ENCODE measurements at places on chromosomes 11 and 22.

- DNase-seq = no peak
Measured at GRCh38 chr11:120344302-120345004, 8.2 kb downstream of the ARHGEF12 start.

- DNase-seq = no peak
Measured at GRCh38 chr11:75450826-75451821, 18.1 kb upstream of the KLHL35 start.

DNA sequence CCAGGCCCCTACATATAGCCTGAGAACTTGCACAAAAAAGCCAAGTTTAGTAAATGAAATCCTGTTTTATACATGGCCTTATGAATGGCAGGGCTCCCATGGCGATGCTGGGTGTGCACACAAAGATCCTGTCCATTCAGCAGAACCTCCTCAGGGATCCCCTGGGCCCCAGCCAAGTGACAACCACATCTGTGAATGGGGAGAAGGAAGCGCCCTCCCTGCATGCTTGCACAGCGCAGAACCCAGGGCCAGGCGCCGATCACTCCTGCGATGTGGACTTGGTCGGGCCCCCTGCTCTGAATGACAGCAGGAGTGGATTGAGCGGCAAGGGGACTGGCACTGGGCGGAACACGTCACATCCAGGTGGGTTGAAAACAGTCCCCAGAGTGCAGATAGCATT is 4.5 kb upstream of the CDC42EP2 start:
- peak; percentile 48 for DNase-seq

GRCh38 chr11:46265764-46266163 is 11.7 kb upstream of the CREB3L1 start:
- DNase-seq = no peak

- DNase-seq = no peak
Measured at GRCh38 chr11:33443684-33444083, 186.5 kb downstream of the HIPK3 start.

DNA sequence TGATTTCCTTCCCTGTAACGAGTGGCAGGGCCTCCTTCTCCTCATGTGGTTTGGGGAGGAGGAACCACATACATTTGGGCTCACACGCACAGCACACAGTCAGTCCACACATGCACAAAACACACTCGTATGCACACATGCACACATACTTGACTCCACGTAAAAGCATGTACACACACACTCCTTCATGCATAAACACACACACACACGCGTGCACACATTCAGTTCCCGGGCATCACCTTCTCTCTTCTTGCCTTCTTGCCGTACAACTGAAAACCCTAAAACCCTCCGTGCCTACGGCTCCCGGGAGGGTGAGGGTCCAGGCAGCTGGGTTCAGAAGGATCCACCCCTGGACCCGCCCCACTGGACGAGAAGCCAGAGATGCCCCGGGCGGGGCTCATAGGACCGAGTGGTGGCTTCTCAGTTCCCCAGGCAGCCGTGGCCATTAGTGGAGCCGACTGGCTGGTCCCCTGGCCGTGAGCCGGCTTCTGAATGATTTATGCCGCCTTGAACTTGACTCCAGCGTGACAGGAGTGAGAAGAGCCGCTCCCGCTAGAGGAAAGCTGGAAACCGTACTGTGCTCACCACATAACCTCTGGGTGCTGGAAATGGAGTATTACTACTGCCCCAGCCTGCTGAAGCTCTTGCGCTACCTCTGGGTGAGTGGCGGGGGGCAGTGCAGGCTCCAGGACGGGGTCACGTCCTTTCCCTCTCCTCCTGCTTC is 117.4 kb downstream of the KIAA1671 start:
- DNase-seq = no peak

- DNase-seq = no peak
Measured at GRCh38 chr11:69337211-69337721, 43.3 kb downstream of the MYEOV start.

- no peak for DNase-seq
Measured at GRCh38 chr11:18171377-18172000, 1.1 kb upstream of the MRGPRX4 start.

DNA sequence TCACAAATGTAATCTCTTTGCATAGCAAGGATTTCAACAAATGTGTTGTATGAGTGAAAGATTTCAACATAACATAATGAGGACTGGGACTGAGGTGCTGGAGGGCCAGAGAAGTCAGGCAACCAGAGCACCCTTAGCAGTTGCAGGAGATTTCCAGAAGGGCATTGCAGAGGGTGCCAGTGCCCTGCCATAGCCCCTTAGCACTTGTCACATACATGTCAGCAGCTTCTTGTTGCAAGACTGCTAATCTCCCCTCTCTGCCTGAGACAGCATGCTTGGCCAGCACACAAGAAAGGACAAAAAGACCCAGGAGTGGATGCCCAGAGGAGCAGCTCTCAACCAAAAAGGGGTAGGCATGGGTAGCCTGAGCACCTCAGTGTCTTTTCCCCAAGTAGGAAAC is 43.2 kb downstream of the BBOX1 start:
- no peak for DNase-seq

- no peak for DNase-seq
Measured at GRCh38 chr22:22996511-22997261, 73.6 kb upstream of the GNAZ start.

DNA sequence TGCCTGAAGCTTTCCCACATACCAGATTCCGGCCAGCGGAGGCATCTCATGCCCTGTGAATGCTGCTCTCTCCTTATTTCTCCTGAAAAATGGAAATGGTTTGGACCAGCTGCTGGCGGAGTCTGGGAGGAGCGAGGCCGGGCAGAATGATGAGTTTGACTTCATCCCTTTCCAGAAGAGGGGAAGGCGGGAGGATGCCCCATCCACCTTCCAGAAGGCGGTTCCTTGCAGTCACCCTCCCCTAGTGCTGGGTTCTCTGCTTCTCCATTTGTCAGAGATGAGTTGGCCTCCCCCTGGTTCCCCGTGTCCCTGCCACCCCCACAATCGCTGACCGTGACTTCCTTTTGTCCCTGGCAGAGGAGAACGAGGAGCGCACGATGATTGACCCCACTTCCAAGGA is 75.6 kb downstream of the PARVB start:
- no peak for DNase-seq

DNA sequence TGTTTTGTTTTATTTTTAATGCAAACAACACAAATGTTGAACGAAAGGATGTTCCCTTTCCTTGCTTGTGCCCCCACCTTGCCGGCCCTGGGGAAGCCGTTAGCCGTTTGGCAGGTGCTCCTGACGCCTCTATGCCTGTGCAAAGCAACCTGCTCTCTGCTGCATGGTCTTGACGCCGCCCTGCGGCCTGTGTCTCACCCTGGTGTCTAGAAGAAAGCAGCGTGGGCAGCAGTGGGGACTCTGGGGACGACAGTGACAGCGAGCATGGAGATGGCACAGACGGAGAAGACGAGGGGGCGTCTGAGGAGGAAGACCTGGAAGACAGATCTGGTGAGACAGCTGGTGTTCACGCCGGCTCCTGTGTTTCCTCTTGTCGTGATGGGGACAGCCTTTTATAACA is 5.5 kb downstream of the PHRF1 start:
- no peak for DNase-seq

GRCh38 chr11:27354359-27354965 is 8.6 kb downstream of the CCDC34 start:
- no peak for DNase-seq

GRCh38 chr11:31387379-31387778 is 17.7 kb downstream of the DNAJC24 start:
- no peak for DNase-seq

DNA sequence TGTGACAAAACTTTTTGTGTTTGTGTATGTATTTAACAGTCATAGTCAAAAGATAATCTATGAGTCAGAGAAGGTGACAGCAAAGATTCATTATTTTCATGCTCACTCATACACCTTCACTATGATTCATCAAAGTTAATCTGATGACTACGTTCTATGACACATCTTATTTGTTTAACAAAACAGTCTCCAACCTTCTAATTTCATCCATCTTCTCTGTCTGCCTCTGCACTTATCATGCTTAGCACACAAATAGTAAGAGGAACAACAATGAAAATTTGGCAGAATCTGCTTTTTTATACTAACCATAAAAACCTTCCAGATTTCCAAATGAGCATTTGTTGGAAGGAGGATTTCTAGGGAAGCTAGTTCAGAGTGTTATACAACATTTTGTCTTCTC is 568.9 kb downstream of the LUZP2 start:
- DNase-seq = no peak

DNA sequence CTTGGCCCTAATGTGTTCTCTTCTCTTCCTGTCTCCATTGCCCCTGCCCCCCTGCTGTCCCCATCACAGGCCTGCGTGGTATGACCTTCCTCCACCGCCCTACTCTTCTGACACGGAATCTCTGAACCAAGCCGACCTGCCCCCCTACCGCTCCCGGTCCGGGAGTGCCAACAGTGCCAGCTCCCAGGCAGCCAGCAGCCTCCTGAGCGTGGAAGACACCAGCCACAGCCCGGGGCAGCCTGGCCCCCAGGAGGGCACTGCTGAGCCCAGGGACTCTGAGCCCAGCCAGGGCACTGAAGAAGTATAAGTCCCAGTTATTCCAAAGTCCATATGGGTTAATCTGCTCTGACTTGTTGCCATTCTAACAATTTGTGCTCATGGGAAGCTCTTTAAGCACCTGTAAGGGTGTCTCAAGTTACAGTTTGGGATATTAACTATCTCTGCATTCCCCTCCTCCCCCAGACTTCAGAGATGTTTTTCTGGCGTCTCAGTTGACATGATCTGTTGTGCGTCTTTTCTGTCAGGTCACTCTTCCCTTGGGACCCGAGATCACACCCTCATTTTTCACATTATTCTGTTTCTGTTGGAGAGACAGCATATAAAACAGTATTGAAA is 60.0 kb downstream of the COMMD9 start:
- DNase-seq = no peak

GRCh38 chr22:29768052-29768693 is 1.0 kb downstream of the UQCR10 start:
- DNase-seq = no peak

- no peak for DNase-seq
Measured at GRCh38 chr11:21225860-21226259, 556.5 kb downstream of the NELL1 start.

DNA sequence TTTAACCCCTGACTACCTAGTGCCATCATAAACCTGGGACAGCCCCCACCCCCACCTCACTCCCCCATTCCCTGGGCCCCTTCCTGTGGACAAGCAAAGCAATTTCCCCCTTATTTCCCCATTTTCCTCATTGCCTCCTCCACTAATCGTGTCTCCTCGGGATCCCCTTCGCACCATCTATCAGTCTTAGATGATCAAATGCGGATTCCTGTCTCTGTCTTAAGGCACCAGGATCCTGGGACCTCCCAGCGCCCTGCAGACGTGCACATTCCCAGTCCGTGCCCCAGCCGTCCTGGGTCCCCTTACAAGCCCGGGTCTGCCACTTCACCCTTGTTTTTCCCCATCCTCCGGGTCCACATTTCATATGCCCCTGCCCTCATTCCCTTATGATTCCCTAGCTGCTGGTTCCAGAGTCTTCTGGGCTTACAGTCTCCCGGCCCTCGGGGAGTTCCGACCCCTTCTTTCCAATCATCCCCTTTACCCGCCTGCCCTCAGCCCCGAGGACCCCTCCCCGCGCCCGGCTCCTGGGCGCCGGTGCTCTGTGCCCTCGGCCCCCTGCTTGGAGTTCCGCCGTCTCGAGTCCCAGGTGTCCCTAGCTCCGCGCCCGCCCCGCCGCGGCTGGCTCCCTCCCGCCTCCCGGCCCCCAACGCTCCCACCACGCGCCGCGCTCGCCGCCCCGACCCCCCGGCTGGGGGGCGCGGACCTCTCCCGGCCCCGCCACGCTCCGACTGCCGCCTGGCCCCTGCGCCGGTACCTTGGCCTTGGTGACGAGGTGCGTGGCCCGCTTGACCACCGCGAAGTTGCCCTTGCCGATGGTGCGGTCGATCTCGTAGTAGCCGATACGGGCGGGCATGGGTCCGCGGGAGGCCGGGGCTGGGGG is 599 bp downstream of the SIK3 start:
- peak; percentile 59 for DNase-seq

DNA sequence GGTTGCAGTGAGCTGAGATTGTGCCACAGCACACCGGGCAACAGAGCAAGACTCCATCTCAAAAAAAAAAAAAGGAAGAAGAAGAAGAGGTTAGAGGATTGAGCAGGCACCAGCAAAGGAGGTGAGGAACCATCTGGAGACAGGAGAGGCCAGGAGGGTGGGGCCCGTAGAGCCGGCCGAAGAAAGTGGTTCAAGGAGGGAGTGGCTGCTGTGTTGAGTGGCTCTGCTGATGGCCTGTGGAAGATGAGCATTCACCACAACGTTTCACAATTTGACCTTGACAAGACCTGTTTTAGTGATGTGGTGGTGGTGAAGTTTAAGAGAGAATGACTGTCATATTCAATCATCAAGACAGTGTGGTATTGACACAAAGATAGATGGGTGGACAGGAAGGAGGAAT is 6.8 kb upstream of the CTSD start:
- DNase-seq = no peak

GRCh38 chr11:123532131-123532530 is 102.1 kb downstream of the GRAMD1B start:
- DNase-seq = no peak

GRCh38 chr11:128916681-128917080 is 25.5 kb downstream of the KCNJ5 start:
- no peak for DNase-seq

GRCh38 chr11:33455867-33456463 is 198.8 kb downstream of the HIPK3 start:
- DNase-seq = no peak

- peak; percentile 36 for DNase-seq
Measured at GRCh38 chr22:17921871-17922821, 102.2 kb downstream of the MICAL3 start.

DNA sequence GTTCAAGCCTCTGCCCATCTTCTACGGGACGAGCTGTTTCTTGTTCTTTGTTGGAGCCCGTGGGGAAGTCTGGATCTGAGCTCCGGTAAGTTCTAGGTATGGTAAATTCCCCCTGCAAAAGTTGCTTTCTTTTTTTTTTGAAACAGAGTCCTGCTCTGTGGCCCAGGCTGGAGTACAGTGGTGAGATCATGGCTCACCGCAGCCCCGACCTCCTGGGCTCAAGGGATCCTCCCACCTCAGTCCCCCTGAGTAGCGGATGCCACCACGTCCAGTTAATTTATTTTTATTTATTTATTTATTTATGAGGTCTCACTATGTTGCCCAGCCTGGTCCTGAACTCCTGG is 35.5 kb upstream of the MOB2 start:
- DNase-seq = no peak

GRCh38 chr11:35390737-35391682 is 28.3 kb downstream of the SLC1A2 start:
- no peak for DNase-seq
